ENCODE measurements at places on chromosomes 4 and X. TPM values are rescaled to one million over a fixed set of nuclear protein-coding genes. Genes with fewer than 3 reads are reported as not detected.

Gene SMR3B
- total RNA-seq = not detected

Gene KLF8
- total RNA-seq = 15.2 TPM

Gene MSANTD1
- 0.94 TPM for total RNA-seq

Gene HSFX2
- not detected for total RNA-seq

Gene HDAC8
- total RNA-seq = 22.2 TPM

Gene DDX53
- not detected for total RNA-seq
